ENCODE measurements at places on chromosomes 13 and 19.

DNA sequence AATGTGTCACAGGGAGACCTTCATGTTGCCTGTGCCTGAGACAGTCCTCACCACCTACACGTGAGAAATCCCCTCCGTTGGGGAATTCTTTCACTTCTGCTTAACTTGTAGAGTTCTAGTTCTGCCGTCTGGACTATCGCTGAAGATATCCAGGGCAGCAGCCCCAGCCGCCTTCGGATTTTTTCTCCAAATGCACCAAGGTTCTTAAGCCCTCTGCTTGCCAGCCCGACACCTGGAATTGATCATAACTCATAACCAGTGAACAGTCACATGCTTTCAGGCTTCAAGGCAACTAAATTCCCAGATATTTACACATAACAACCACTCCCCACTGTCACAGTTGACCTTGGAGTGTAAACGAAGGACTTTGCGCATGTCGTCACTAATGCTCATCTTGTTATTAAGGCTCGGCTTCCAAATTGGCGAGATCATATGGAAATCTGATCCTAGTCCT, 114.4 kb downstream of the RAB20 start:
- DNase-seq = no peak

- DNase-seq = no peak
Observed at GRCh38 chr19:48961673-48962028, 3.5 kb upstream of the FTL start.

DNA sequence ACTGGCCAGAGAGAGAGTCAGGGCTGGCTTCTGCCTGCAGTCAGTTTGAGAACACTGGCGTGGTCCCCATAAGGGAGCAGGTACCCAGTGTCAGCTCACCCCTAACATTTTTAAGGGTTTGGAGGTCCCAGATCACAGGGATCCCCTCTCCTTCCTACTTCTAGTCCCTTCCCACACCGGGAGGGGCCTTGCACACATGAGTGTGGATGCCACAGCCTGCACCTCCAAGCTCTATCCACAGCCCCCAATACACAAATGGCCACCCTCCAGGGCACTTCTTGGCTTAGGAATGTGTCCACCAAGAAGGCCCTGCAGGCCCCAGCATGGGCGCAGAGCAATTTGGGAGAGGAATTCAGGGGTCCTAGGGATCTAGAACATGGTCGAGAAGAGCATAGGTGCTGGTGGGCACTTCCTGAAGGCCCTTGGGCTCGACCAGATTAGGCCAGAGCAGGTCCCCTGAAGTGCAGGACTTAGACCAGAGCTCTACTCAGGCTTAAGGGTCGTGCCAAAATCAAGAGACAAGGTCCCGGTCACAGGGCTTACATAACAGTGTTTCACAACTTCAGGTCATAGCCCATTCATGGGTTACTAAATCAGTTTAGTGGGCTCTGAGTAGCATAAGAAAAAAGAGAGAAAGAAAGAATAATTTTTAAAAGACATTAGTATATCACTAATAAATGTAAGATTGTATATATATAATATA, 16.0 kb downstream of the FXYD5 start:
- no peak for DNase-seq

DNA sequence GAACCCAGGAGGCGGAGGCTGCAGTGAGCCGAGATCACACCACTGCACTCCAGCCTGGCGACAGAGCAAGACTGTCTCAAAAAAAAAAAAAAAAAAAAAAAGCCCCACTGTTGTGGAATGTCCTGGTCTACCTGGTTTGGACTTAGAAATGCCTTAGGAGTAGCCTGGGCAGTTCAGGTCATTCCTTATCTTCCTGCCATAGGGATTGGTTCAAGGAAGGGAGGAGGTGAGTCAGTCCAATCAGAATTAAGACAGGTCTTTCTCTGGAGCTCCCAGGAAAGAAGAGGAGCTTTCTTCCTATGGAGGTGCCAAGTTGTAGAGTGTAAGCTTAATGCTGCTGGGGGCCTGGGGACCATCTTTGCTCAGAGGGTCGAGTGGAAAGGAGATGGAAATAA, 44.8 kb downstream of the SIPA1L3 start:
- DNase-seq = no peak

DNA sequence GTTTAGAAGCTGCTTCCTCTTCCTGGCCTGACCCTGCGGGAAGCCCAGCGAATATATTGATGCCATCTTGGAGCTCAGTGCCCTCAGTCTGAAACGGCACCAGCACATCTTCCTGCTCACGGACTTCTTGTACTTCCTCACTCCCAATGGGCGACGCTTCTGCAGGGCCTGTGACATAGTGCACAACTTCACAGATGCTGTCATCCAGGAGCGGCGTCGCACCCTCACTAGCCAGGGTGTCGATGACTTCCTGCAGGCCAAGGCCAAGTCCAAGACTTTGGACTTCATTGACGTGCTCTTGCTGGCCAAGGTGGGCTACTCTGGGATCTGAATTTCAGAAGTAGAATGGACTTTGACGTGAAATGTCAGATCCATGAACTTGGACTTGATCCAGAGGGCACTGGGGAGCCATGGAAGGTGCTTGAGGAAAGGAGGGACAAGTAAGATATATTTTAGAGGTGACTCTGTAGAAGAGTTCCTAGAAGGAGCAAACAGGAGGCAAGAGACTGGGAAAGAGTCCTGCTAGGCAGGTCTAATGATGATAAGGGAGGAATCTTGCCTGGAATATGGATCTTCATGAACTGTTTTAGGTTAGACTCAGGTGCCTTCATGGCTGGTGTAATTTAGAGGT, 38.4 kb upstream of the CYP4F8 start:
- no peak for DNase-seq

GRCh38 chr19:16386619-16387240, 62.1 kb downstream of the KLF2 start:
- no peak for DNase-seq

DNA sequence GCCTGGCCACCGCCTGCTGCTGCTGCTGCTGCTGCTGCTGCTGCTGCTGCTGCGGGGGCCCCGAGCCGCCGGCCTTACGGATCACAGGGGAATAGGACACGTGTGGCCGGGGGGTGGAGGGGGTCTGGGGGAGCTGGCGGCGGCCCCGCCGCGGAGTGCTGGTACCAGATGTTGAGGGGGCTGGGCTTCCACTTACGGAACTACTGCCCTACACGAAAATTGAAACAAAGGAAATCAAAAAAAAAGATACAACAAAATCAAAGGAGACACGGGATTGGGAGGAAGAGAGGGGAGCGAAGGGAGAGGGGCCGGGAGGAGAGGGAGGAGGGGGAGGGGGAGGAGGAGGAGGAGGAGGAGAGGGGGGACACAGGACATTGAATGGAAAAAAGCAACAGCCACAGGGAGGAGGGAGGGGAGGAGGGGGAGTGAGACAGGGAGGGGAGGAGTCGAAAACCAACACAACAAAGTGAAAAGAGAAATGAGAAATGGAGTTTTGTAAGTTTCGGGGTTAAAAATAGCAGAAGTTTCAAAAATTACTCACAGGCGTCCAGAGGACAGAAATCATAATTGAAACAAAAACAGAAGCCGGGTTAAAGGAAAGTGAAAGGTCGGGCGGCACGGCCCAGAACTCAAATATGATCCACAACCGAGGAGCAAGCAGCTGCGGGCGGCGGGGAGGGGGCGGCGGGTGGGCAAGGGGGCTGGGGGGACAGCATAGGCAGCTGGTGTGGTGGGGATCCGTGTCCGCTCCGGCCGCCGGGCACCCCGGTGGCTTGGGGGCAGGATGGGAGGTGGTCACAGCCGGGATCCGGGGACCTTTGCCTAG, 57.8 kb downstream of the IER2 start:
- DNase-seq = peak; percentile 45

DNA sequence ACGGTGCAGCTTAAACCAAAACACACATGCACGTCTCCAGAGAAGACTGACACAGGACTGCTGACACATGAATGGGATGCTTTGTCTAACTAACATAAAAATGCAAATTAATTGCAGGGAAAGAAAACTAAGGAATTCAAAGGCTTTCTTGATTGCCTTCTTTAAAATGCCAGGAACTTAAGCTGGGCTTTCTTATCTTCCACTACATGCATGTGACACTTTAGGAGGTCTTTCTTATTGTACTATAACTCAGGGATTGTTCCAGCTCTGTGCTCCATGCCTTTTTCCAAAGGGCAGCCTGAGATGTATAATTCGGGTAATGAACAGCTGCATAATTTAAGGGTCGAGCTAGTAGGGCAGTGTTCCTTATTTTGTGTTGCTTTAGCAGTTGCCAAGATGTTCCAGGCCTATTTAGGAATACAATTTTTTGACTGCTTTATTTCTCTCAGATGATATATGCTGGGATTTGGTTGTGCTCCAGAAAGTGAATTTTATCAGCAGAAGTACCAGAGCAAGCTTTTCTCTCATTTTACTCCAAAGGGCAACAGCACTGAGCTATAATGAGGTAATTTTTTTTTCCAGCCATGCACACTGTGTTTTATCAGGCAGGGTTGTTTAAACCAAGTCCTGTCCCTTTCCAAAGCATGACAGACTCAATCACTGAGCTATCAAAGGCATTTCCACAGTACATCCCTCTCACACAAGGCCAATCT, 885.2 kb downstream of the PCDH9 start:
- no peak for DNase-seq

- no peak for DNase-seq
Observed at GRCh38 chr13:114185182-114185971, 6.3 kb downstream of the CFAP97D2 start.

- no peak for DNase-seq
Observed at GRCh38 chr19:11626252-11626651, 29.0 kb downstream of the ZNF627 start.

DNA sequence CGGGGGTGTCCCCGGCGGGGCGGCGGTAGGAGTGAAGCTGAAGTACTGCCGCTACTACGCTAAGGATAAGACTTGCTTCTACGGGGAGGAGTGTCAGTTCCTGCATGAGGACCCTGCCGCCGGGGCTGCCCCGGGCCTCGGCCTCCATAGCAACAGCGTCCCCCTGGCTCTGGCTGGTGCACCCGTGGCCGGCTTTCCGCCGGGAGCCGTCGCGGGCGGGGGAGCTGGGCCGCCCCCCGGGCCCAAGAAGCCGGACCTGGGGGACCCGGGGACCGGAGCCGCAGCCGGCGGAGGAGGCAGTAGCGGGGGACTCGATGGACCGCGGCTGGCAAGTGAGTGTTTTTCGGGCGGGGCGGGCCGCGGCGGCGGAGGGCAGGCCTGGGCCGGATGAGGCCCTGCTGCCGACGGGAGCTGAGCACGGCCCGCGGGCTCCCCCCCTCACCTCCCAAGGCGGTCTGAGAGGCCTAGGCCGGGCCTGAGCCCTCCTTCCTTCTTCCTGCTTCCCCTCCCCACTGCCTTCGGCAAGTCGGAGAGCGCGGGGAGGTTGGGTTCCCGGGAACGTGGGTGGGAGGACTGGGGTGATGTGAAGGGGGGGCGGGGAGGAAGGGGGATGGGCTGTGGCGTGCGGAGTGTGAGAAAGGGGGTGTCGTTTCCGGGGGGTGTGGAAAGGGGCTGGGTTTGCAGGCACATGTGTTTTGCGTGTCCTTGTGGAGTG, 568 bp downstream of the PAN3 start:
- peak; percentile 47 for DNase-seq

GRCh38 chr19:15014579-15014978, 34.7 kb upstream of the CASP14 start:
- DNase-seq = no peak

DNA sequence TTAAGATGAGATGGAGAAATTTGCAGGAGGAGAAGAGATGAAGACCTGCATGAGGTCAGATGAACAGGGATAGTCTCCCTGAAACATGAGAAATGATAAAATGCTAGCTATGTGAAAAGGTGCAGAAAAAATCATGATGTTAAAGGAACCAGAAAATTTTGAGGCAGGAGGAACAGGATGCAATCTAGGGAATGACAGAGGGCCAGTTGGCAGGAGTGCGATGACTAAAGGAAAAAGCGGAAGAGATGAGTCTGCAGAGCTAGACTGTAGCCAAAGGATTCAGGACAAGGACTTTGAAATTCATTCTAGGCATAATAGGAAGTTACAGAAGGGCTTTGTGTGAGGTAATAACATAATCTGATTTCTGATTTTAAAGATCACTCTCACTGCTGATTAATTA, 77.9 kb downstream of the TRPC4 start:
- DNase-seq = no peak

DNA sequence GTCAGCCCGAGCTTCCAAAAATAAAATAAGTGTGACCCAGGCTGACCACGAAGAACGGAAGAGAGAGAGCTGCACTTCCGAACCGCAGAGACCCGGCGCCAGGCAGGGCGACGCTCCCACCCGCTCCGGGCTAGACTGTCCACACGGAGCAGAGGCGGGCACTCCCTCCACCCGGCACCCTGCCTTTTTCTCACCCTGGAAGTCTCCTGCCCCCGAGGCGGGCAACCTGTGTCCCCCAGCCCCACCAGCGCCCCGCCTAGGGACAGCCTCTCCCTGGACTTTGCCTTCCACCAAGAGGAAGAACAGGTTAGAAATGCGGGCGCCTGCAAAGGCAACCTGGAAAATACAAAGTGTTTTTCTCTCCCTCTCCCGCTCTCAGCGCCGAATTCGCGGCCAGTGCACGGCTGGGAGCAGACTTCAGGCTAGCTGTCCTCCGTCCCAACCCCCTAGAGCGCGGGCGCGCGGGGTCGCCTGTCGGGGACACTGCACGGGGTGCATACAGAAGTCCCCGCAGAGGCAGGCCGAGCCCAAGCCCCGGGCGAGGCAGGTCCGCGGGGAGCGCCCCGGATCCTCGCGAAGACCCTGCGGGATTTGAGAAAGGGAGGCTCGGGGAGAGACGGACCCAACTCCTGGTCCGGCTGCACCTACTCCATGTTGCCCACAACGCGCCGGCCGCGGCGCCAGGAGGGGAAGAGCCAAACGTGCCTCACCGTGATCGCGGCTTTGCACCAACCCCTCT, 845 bp downstream of the SPRY2 start:
- no peak for DNase-seq

GRCh38 chr19:52622261-52622660, 15.9 kb downstream of the ZNF83 start:
- DNase-seq = no peak

GRCh38 chr13:24165746-24166145, 5.2 kb downstream of the SPATA13 start:
- no peak for DNase-seq

- DNase-seq = no peak
Observed at GRCh38 chr19:9014803-9015202, 4.6 kb upstream of the MUC16 start.

DNA sequence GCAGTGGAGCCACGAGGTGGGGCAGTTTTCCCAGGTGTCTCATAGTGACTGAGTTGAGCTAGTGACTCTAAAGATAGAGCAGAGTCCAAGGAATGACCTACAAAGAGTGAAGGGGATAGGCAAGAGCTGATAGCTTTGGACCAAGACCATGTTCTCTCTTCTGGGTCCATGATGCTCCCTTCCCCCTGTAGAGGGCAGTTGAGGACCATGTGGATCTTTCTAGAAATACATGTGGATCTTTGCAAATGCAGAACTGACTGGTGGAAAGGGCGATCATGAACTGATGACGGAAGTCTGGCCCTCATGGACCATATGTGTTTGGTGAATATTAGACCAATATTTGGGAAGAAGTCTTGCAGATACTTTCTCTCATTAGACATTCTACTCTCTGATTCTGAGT, 6.9 kb downstream of the PSG1 start:
- no peak for DNase-seq
